ENCODE measurements at places on chromosomes 4 and X. TPM values are rescaled to one million over a fixed set of nuclear protein-coding genes. Genes with fewer than 3 reads are reported as not detected.

The ADH4 gene
- total RNA-seq = not detected

The CFP gene
- total RNA-seq = 2.1 TPM

The USP27X gene
- 1.9 TPM for total RNA-seq

The SPIN2A gene
- total RNA-seq = 0.22 TPM

The HPSE gene
- total RNA-seq = 1.3 TPM

The MGARP gene
- 0.62 TPM for total RNA-seq

The STAP1 gene
- total RNA-seq = 0.22 TPM

The VEGFC gene
- 6.9 TPM for total RNA-seq

The TBC1D9 gene
- total RNA-seq = 12.8 TPM

The NDNF gene
- total RNA-seq = 9.0 TPM

The MAPK10 gene
- total RNA-seq = 3.2 TPM

The ARR3 gene
- total RNA-seq = not detected

The CA5B gene
- total RNA-seq = 3.6 TPM

The MAGEA3 gene
- total RNA-seq = not detected

The PNMA6F gene
- total RNA-seq = not detected

The LEF1 gene
- 0.47 TPM for total RNA-seq

The FGD1 gene
- total RNA-seq = 6.3 TPM

The ATP11C gene
- 3.2 TPM for total RNA-seq

The ADGRL3 gene
- total RNA-seq = 5.1 TPM

The AKAP4 gene
- total RNA-seq = not detected

The NAP1L2 gene
- total RNA-seq = 5.9 TPM

The MAP7D3 gene
- total RNA-seq = 10.8 TPM

The DDX3X gene
- 140 TPM for total RNA-seq

The DUX4 gene
- not detected for total RNA-seq

The GSX2 gene
- total RNA-seq = not detected

The KANTR gene
- 4.8 TPM for total RNA-seq
